ENCODE measurements at places on chromosomes 1 and 21.

- DNase-seq: no peak
These were observed 20.5 kb upstream of the TENT5B start for GRCh38 chr1:27033043-27033746.

- DNase-seq: peak; percentile 87
These were observed 7.3 kb downstream of the F11R start for GRCh38 chr1:161013488-161014230.

DNA sequence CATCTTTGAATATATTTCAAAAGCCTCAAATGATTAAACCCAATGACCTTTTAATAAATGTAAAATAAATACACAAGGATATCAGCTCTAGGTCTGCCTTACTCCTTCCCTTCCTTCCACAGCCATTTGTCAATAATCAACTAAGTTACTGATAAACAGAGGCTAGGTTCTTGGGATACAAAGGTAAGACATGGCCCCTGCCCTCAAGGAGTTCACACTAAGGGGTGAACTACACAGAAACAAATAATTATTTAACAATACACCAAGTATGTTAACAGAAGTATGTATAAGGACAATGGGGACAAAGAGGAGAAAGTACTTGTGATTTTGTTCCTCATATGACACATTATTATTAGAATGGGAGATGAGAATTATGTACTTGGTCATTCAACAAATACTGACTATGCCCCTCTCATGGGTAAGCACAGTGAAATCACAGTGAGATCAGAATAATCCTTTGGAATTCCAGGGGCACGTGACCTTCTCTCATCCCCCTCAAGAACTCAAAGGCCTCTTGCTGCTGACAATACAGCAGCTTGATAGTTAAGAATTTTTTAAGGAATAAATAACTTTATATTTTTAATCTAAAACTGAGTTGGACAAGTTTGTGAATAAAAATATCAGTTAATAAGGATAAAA lies 40.2 kb downstream of the ATP1B1 start:
- no peak for DNase-seq

GRCh38 chr1:63864224-63864641 lies 90.4 kb downstream of the ROR1 start:
- no peak for DNase-seq

DNA sequence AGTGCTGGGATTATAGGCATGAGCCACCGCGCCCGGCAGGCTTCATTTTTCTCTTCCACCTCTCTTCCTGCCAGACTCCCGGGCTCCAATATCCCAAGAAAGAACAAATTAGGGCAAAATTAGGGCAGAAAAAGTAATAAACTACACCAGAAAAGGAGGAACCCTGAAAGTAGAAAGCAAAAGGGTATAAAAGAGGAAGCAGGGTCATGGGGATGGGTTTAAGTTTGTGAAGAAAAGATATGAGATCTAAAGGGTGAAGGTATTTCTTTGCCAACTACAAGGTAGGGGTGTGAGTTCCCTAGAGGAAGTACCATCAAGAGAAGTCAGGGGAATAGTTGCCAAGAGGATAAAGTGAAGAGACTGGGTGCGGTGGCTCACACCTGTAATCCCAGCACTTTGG lies 9.9 kb downstream of the PTPN22 start:
- DNase-seq: no peak
